ENCODE measurements at places on chromosomes 7 and 10.
A peak's percentile ranks its signal among the peaks of the same experiment; 100 is the strongest.

DNA sequence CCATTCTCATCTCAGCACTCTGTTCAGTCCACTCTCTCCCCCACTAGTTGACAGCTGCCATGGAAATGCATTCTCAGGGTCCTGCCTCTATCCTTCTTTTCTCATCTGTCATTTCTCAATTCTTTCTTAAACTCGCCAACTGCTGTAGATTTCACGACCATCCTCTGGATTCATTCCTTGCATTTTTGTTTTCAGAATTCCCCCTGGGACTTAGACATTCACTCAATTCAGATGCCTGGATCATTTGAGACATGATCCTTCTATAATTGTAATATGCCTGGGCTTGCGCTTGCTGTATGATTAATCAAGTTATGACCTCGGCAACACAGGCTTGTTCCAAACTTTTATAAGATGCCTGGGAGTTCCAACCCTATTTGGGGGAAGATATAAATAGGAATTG lies 104.5 kb downstream of the RAB11FIP2 start:
- DNase-seq, result no peak

DNA sequence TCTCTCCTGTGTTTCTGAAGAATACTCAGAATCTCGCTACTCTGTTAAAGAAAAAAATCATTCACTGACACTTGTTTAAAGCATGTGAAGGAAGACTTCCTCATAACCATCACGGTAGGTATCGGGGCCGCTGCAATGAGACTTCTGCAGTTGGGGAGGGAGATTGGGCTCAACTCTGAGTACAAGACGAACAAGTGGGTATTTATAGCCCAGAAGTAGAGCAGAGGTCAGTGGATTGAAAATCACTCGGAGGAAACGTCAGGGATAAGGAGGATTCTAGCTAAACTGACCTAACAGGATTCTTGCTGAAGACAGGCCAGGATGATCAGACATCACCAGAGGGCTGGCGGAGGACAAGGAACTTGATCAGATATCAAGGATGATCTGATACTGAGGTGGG lies 33.3 kb downstream of the ITPRIP start:
- DNase-seq, result no peak

DNA sequence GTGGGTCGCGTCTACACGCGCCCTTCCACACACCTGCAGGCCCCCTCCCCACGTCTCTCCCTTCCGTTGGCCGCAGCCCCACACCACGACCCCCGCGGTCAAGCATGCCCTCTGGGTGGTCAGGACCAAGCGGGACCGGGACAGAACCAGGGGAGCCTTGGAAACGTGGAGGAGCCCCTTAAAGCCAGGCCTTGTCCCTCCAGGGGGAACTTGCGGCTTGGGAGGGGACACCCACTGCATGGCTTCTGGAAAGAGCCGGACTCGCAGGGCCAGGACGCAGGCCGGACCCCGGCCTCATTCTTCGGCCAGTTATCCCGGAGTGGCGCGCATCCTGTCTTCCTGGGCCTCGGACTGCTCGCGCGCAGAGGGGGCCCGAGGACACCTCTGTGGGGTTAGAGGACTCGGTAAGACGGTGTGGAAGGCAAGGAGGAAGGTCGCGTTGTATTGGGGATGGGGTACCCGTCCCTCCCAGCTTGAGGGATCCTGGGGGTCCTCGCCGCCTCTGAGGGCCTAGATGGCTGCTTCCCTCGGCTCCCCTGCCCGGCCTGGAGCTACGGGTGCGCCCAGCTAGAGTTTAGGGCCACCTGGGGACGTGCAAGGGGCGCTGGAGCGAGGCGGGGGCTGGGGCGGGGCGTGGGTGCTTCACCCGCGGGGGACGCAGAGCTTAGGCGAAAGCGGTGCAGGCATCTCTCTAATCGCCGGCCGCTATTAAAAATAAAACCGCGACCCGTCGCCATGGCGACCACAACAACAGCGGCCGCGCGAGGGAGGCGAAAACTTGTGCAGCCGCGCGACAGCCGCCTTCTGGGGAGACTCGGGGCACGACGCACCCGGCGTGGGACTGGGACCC lies 1.8 kb upstream of the PDGFA start:
- peak; percentile 75 for DNase-seq

DNA sequence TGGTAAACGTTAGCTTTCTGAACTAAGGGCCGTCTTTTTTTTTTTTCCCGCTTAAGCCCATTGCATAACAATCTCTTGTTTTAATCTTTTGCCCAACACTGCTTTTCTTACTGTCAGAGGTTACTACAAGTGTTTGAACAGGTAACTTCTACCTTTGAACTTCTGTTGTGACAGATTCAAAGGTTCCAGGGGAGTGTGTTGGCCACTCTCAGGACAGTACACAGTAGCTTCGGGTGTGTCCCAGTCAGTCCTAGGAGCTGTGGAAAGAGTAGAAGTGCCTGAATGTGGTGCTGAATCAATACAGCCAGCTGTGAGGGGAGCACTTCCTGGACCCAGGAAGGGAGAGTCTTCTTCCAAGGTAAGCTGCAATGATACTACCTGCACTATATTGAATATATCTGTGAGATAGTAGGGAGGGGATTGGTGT lies at the start of gene ACSL5:
TSS of gene ACSL5 (plus strand) at position 205 of the 427 bp plus-strand sequence. CDS start 20,831 bp downstream, outside the sequence.
- no peak for DNase-seq

DNA sequence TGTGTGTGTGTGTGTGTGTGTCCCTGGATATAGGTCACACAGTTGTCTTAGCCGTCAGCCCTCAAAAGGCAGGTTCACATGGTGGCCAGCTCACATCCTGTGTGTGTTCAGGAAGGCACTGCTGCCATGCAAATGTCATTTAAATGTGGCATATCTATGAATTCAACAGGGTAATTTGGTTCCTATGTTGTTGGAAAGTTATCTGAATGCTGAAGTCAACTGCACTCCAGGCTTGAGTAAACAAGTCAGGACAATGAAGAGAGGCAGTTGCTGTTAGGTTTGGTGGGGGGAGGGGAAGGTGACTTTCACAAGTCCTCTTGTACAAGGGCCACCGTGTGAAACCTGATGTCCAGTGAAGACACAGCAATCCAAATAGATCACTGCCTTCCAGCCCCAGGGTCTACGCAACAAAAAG lies 61.1 kb downstream of the PTPRE start:
- DNase-seq, result no peak

DNA sequence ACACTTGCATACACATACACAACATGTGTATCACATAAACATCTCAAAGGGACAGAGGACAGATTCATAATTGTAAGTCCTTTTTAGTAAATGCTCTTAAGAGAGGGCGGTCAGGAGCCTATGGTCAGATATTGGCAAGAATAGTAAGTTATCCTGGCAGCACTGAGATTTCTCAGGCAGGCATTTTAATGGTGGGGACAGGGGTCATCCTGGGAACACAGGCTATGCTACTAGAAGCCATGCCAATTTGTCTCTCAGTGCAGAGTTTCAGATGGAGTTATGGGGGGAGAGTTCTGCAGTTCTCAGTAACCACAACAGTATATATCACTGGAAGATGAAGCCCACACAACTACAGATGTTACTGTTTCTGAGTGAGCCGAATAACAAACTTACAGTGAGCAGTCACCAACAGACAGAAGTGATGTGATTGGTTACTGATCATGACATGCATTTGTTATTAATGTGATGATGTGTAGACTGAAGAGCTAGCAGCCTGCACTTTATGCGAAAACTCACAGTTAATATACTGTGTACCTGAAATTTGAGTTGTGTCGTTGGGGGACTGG lies 16.4 kb downstream of the ZNF487 start:
- DNase-seq, result no peak

GRCh38 chr7:28800150-28800549 lies 158.0 kb downstream of the TRIL start:
- DNase-seq, result no peak

DNA sequence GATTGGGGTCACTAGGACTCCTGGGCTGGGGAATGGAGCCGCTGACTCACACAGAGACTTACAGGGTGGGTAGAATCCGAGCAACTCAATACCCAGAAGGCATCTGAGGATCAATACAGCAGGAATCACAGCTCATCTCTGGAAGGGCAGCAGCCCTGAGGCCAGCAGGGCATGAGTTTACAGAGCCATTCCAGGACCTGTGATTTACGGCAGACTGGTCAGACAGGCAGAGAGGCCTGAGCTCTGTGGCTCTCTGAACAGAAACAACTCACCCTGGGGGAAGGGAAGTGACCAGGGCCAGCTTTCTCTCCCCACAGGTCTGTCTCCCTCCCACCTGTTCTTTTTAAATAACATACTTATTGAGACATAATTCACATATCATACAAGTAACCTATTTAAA lies 88.2 kb upstream of the CXCL12 start:
- DNase-seq, result peak; percentile 26

GRCh38 chr10:86954681-86955500 lies 2.5 kb downstream of the MMRN2 start:
- DNase-seq, result no peak

- peak; percentile 20 for DNase-seq
These were observed 340.9 kb downstream of the LRMDA start for GRCh38 chr10:75772153-75772887.

GRCh38 chr7:3027005-3027845 lies 16.4 kb downstream of the CARD11 start:
- DNase-seq, result no peak

GRCh38 chr7:102223184-102223583 lies 63.5 kb upstream of the SH2B2 start:
- no peak for DNase-seq

DNA sequence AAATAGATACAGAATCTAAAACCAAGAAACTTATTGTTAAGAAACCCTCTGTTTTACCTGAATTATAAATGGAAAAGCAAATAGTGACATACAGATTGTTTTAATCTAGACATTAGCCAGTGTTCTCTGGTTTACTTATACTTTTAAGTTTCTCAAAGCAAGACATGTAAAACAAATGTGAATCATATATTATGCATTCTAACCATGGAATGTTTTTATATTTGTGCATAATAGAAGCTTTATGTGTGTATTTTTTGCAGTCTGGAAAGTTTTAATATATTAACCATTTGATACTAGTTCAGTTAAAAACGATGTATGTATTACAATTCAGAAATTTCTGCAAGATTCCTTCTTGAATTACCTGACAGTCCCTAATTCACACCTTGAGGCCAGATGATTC lies 150.6 kb upstream of the TMEM72 start:
- peak; percentile 26 for DNase-seq

GRCh38 chr10:117581961-117582360 lies 39.4 kb downstream of the EMX2 start:
- no peak for DNase-seq

Data from EH (cell line).